CMK (cell line): ENCODE measurements at places on chromosomes 6 and 20.

DNA sequence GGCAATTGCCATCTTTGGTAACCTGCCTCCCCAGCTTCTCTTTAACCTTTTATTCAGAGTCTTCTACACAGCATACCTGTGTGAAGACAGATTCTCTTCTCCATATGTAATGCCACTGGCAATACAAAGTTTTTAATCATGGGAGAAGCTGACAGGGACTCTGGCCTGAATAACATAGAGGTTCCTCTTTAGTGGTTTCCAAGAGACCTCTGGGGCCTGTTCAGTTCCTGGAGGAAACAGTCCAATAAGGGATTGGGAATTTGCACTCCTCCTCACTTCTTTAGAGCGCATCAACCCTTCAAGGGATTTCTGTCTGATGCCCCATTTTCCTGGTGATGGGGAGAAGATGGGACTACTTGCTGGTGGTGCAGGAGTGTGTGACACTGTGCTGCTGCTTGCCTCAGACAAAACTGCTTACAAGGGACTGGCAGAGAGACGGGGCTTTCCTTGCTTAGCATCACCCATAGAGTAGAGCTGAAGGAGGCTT, 1.4 kb downstream of the RIMS1 start:
- DNase-seq = no peak

GRCh38 chr6:135354407-135354806, 143.1 kb downstream of the AHI1 start:
- DNase-seq = no peak

DNA sequence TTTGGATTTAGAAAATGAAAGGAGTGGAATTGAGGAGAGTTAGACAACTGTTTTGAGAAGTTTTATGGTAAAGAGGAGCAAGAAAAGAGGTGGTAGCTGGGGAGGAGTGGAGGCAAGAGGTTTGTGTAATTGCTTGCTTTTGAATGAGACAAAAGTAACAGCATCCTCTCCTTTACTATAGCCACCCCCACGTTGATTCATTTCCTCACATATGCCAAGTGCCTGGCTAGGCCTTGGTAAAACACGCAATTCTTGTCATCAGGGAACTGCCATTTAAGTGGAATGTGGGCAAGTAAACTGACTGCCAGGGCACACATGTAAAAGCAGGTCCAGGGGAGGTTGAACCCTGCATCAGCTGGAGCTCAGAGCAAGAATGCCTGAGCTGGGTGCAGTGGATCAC, 4.1 kb downstream of the MTRES1 start:
- no peak for DNase-seq

GRCh38 chr6:90490030-90490716, 96.7 kb downstream of the MAP3K7 start:
- no peak for DNase-seq

GRCh38 chr20:25470045-25470444, 62.6 kb downstream of the GINS1 start:
- no peak for DNase-seq

- DNase-seq = peak; percentile 15
These were observed 322.2 kb downstream of the PLCB1 start for GRCh38 chr20:8454137-8454712.

DNA sequence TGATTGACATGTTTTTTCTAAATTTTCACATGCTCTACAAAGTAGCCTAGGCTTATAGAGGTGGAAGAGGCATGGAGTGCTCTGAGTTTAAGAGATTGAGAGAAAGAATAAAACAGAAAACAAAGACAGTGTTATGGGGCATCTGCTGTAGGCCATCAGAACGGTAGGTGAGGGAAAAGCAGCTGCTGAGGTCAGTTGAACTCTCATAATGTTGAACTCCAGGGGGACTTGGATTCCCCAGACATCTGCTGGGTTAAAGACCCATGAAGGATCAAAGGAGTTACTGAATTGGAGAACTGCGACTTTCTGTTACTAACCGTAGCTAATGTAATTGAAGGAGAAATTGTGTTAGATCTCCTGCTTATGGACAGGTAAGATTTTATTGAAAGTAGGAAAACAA, 333.9 kb downstream of the TFAP2B start:
- DNase-seq = no peak

GRCh38 chr6:16918586-16918985, 157.3 kb upstream of the ATXN1 start:
- no peak for DNase-seq

DNA sequence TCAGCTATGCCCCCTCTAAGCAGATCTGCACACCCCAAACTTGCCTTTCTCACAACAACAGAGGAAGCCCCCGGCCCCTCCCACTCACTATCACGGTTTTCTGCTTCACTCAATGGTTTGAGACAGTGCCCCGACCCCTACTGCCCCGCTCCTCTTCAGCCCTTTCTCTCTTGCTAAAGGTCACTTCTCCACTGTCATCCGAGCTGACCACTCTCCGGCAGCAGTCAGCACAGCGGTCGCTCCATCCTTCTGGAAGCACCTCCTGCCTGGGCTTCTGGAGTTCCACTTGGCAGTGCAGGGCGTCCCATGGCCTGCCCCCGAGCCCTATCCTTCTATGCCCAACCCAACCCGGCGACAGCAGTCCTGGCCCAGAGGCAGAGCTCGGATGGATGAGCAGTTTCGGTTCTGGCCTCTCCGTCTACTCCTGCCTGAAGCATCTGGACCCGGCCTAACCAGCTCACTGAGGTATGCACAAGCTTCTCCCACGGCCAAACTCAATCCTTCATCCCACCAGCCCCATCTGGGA, 4.1 kb downstream of the CTSZ start:
- no peak for DNase-seq

DNA sequence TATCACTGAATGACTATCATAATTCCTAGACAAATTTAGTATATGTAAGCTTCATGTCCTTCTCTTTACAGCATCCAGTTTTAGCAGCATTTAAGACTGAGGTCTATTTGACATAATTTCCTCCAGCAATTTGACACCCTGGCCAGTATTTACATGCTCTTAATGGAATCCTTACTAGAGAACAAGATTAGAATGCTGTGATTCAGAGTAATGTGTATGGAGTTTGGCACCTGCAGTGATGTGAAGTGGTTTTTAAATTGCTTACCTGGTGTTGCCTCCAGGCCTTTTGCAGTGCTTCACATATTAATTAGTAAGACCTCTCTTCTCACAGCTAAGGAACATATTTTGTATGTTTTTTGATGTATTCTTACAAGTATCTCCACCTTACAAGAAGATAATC, 9.8 kb downstream of the NKX2-4 start:
- no peak for DNase-seq

- DNase-seq = no peak
These were observed 32.0 kb upstream of the RNF8 start for GRCh38 chr6:37321516-37322415.

- DNase-seq = no peak
These were observed 49.4 kb upstream of the MCUR1 start for GRCh38 chr6:13863699-13864155.

GRCh38 chr6:42236682-42237473, 19.2 kb upstream of the MRPS10 start:
- DNase-seq = no peak

DNA sequence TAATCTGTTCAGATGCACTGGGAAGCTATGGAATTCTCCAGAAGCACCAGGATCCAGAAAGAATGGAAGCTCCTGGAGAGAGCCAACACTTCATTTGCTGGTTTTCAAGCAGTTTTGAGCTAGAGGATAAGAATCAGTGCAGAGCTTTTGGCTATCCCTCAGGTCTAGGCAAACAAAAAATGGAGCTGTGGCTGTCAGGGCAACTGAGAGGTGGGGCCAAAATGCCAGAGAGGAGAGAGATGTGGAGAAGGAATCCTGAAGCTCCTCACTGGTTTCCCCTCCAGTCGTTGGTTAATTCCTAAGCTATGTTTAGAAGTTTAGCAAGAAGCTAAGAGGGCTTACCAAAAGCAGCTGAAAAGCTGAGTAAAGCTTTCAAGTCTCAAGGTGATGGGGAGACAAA, 294.2 kb upstream of the JARID2 start:
- no peak for DNase-seq

- no peak for DNase-seq
These were observed 79.8 kb upstream of the LOC128125822 start for GRCh38 chr6:63492476-63492875.

GRCh38 chr6:138036111-138036510, 71.1 kb downstream of the PERP start:
- no peak for DNase-seq

- DNase-seq = no peak
These were observed 231.2 kb downstream of the ANKRD60 start for GRCh38 chr20:57996936-57997890.

DNA sequence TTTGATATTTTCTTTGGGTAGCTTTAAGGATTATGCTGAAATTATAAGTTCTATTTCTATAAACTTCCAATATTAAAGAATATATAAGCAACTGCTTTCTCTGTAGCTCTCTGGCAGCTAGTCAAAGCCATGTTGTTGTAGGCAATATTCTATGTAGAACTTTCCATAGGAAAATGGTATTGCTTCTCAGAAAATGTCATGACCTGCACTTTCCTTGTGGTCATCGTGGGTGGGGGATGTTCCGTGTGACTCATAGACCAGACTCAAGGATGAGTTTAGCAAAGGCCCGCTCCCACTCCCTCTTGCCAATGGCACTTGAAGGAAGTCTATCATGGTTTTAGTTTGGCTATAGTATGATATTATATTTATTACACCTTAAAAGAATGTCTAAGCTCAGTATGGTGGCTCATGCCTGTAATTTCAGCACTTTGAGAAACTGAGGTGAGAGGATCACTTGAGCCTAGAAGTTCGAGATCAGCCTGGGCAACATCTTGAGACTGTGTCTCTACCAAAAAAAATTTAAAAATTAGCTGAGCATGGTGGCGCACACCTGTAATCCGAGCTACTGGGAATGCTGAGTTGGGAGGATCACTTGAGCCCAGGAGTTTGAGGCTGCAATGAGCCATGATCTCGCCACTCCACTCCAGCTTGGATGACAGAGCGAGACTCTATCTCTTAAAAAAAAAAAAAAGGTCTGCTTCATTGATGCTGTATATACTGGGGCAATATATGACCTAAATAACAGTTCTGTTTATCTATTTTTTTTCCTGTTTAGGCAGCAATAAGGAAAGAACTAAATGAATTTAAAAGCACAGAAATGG, 36.6 kb upstream of the LTV1 start:
- peak; percentile 65 for DNase-seq

- DNase-seq = no peak
These were observed 118.8 kb downstream of the PHACTR3 start for GRCh38 chr20:59723108-59723500.
